Activated CD8-positive, alpha-beta memory T cell treated with anti-CD3 and anti-CD28 coated beads, Interleukin-2, amount 10 ng/mL, durations not matched to agents 7 days and 5 days (primary cell): ENCODE measurements at places on chromosomes 4 and X. TPM values are rescaled to one million over a fixed set of nuclear protein-coding genes. Genes with fewer than 3 reads are reported as not detected.
A peak's percentile ranks its signal among the peaks of the same experiment; 100 is the strongest.

TCEAL6 gene
- total RNA-seq: not detected

CXorf66 gene
- not detected for total RNA-seq

ATOH1 gene
- total RNA-seq: not detected

NSUN7 gene
- total RNA-seq: 0.42 TPM

- DNase-seq: no peak
Measured at GRCh38 chr4:117137145-117137544, 51.8 kb upstream of the TRAM1L1 start.

DNA sequence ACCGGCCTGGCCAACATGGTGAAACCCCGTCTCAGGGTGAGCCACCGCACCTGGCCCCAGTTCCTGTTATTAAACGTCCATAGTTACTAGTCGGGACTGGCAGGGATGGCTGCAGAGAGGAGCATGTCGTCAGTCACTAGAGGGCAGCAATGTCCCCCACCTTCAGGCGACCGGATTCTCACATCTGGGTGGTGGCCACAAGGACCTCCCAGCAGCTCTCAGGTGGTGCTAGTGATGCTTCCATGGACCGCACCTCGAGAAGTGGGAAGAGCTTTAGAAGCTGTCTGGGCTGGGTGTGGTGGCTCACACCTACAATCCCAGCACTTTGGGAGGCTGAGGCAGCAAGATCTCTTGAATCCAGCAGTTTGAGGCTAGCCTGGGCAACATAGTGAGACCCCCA, 13.3 kb upstream of the IL3RA start:
- peak; percentile 78 for DNase-seq

- no peak for DNase-seq
Measured at GRCh38 chr4:108831291-108831690, 68.4 kb upstream of the ETNPPL start.

DNA sequence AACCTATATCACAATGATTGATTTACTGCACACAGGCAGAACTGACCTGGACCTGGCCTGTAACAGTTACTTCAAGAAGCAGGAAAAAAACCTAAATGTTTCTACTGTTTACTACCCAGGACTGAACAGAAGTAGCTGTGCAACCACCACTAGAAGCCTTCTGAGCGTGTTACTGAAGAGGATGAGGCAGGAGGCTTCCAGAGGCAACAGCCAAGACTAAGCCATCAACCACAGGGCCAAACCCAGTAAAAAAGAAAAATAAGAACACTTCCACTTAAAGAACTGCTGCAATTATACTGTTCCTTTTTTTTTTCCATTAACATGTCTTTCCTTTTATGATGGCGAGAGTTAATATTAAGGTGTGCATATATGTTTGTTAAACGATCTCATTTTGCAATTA, 29.4 kb upstream of the TTC29 start:
- no peak for DNase-seq

- DNase-seq: no peak
Measured at GRCh38 chr4:182648766-182649165, 268.4 kb downstream of the DCTD start.

GRCh38 chr4:55927803-55928437, 20.8 kb upstream of the CEP135 start:
- DNase-seq: no peak

DNA sequence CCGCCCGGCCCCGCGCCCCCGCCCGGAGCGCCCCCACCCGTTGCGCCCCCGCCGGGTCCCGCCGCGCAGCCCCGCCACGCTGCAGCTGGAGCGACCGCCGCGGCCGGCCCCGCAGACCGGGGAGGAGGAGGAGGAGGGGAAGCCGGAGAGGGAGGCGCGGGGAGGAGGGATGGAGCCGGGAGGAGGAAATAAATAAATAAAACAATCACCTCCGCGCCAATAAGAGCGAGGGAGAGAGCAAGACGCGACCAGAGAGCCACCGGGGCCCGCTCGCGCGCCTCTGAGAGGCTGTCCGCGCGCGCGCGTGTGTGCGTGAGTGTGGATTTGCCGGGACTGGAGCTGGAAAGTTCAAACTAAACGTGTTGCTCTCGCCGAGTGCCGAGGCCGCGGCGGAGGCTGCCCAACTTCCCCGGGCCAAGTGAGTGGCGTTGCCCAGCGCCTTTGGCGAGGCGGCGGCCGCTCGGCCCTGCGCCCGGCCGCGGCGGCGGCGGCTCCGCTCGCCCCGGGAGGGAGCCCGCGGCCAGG, 2184.4 kb upstream of the TENM3 start:
- no peak for DNase-seq

- no peak for DNase-seq
Measured at GRCh38 chrX:110172215-110172614, 145.7 kb downstream of the AMMECR1 start.

DNA sequence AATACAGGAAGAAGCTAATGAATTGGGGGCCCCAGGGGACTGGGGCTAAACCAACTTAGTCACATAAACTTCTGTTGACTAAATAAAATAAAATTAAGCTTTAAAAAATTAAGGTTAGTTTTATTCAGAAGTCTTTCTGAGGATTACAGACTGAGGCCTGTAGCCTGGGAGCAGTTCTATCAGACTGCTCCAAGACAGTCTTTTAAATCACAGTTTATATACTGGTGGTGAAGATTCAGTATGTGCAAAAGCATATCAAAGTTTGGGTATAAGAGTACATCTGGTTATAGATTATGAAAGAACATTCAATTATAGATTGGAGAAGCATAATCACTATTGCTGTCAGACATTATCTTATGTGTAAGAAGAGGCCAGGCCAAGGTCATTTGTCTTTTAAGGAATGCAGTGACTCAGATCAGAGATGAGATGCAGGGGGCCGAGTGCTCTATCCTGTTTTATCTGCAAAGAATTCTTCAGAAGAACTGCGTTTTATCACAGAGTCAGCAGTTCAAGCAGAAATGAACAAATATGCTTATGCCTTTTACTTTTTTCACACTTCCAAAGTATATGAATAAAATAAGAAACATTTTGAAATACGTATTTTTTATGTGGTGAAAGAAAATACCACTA, 109.4 kb downstream of the PDHA2 start:
- DNase-seq: no peak

DNA sequence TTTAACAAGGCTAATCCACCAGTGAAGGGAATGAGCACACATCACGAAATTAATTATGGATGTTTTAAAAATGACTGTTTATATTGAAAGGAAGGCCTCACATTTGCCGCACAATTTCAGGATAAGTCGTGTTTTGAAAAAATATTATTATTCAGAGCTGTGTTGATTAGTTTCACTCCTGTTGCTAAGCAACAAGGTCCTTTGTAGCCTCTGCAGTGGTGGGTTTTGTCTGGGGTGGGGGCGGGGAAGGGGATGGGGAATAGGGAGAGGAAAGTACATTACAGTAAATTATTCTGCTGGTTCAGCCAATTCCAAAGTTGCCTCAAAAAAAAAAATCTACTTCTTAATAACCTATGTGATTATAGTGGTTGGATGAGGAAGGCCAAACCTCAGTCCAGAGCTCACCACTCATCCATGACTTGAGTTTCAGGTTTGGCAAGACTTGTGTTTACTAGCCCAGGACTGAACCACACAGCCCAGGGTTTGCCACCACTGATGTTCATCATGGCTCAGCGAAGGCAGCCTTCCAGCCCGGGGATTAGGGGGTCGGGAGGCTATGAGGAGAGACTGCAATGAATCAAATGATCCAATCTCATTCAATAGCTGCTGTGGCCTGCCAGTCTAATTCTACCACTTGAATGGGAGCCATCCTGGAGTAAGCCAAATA, 162.5 kb upstream of the ATP6AP2 start:
- DNase-seq: peak; percentile 43

DNA sequence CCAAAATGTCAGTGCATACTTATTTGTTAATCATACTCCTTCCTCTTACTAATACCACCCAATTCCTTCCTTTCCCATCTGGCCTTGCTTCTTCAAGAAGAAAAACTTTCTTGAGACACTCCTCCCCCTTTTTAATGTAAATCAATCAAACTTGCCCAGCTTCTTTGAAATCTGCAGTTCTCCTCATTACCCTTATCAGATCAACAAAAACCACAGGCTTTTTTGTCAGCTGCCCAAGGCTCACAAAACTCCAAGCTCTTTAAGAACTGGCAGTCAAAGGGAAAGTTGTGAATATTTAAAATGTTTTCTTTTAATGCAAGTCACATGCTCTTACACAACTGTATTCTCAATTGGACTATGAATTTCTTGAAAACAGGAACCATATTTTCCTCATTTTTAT, 11.3 kb upstream of the MYOZ2 start:
- DNase-seq: no peak

- DNase-seq: no peak
Measured at GRCh38 chr4:102560571-102561341, 59.6 kb downstream of the NFKB1 start.

DNA sequence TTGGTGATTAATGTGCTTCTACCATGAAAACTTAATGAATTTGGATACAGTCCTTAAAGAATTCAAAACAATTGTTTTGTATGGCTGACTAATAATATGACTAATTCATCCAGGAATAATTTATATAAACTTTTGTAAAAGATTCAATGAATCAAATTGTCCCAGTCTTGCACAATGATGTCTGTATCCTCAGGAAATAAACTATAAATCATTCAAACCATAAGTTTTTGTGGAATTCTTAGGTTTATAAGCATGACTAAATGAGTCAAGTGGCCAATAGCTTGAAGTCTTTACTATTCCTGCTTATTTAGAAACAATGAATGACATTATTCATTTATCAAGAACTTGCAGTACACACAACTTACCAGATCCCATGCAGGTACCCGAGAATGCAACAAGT, 935.0 kb upstream of the INTU start:
- DNase-seq: no peak

DNA sequence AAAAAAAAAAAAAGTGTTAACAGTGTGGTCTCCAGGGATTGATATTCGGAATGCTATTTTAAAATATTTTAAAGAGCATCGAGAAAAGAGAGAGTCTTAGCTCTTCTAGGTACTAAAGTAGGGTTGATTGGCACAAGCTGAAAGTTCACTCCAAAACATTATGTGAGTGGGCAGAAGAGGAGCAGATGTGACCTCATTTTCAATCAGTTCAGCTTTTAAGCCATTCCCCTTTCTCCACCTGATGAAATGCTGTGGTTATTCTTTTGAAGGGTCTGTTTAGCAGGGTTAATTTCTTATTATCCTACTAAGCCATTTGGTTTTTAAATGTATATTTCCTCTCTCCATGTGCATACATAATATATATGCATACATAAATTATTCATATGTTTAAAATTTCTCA, 69.2 kb downstream of the GALNT7 start:
- no peak for DNase-seq

DNA sequence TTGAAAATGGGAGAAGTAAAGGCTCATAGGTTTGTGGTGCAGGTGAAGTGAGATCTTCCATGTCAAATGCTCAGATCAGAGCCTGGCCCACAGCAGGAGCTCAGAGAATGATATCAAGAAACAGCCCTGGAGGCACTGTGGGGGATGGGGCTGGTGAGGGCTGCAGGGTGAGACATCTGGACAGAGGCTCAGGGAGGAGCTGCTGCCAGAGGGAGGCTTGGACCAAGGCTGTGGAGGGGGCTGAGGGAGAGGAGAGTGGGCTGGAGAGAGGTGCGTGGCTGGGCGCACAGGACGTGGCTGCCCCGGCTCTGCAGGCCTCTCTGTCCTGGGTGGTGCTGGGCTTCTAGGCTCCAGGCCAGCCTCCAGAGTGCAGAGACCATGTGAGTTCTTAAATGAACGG, 5.6 kb downstream of the SORCS2 start:
- DNase-seq: no peak

GRCh38 chr4:125591290-125591689, 276.5 kb downstream of the FAT4 start:
- DNase-seq: no peak

DNA sequence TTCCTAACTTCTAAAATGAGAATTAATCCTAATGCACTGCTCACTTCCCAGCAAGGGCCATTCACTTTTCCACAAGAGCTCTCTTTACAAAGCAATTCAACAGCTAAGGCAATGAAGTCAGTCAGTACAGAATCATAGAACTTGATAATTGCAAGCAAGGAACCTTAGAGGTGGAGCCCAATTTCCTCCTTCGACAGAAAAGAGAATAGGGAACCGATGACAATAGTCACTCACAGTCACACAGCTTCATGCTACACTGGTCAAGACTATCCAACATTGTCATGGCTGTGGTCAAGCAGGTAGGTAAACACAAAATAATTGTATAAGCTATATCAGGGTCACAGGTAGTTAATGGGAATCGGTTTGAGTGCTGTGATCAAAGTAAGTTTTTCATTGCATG, 90.0 kb downstream of the ELOVL6 start:
- DNase-seq: no peak

GRCh38 chr4:149555146-149555545, 260.5 kb downstream of the IQCM start:
- DNase-seq: no peak

- no peak for DNase-seq
Measured at GRCh38 chr4:106851726-106852125, 184.4 kb downstream of the DKK2 start.
